ENCODE measurements at places on chromosomes 4 and X.
A peak's percentile ranks its signal among the peaks of the same experiment; 100 is the strongest.

DNA sequence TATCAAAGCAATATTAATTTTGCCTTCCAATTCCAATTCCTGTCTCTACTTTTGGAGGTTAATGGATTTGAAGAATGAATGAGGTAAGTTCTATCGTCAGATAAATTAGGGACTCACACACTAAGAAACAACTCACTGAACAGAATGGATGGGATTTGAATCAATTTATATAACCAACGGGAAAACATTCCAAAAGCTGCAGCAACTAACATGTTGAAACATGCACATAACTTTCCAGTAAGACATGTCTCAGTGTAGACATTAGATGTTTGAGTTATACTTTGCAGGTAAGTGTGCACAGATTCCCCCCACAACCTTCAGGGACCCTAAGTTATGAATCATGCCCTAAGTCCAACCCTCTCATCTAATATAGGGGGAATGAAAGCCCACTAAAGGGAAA lies 34.3 kb downstream of the TFDP3 start:
- DNase-seq: no peak

DNA sequence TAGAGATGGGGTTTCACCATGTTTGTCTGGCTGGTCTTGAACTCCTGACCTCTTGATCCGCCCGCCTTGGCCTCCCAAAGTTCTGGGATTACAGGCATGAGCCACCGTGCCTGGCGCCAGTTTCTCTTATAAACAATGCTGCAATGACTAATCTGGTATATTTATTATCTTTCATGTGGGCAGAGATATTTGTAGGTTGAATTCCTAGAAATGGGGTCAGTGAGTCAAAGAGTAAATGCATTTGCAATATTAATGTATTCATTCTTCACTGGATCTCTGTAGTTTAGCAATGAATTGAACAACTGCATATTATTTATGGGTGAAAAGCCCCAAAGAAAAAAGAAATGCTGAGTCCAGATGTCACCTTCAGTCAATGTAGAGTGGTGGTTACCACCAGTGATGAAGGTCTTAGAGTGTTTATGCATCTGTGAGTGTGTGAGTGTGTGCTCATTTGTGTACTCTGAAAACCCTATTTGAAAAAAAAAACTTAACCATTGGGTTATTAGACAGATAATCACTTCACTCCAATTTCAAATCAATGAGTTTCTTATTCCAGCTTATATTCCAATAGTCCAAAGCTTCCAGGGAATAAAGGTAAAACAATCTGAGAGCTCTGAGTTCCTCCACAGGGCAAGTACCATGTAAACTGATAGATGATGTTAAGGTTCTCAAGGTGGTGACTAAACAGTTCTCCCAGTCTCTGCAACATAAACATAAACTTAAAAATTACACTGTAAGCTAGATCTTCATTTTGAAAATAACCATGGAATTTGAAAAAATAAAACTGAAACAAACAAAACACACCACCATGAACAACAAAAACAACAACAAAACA lies 22.6 kb upstream of the CD38 start:
- peak; percentile 80 for DNase-seq

GRCh38 chrX:30196322-30196721 lies 19.0 kb upstream of the MAGEB2 start:
- no peak for DNase-seq

GRCh38 chr4:164012396-164013027 lies 518.0 kb downstream of the TMA16 start:
- peak; percentile 29 for DNase-seq

GRCh38 chr4:32986236-32986635 lies 2266.1 kb downstream of the PCDH7 start:
- DNase-seq: no peak

- DNase-seq: no peak
Observed at GRCh38 chr4:7202411-7202810, 10.1 kb downstream of the SORCS2 start.

- no peak for DNase-seq
Observed at GRCh38 chr4:1021386-1022050, 10.1 kb downstream of the FGFRL1 start.

DNA sequence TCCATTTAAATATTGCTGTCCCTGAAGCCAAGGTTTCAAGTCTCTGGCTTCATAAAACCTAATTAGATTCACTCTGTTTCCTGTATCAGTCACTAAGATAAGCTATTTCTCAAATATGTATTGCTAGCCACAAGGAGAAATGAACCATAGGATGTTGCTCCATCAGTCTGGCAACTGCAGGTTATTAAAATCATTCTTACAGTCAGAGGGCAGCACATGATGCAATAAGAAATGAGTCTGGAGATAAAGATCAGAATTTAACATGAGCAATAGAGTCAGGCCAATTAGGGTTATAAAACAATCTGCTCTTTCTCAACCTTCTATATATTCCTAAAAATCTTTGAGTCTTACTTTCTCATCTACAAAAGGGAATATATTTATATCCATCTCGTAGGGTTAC lies 7.2 kb downstream of the PRKG2 start:
- no peak for DNase-seq

- DNase-seq: peak; percentile 56
Observed at GRCh38 chr4:154743683-154744340, at the start of gene LRAT. Gene LRAT (plus strand): TSS chr4:154744000. CDS start chr4:154744327, 327 bp downstream.

DNA sequence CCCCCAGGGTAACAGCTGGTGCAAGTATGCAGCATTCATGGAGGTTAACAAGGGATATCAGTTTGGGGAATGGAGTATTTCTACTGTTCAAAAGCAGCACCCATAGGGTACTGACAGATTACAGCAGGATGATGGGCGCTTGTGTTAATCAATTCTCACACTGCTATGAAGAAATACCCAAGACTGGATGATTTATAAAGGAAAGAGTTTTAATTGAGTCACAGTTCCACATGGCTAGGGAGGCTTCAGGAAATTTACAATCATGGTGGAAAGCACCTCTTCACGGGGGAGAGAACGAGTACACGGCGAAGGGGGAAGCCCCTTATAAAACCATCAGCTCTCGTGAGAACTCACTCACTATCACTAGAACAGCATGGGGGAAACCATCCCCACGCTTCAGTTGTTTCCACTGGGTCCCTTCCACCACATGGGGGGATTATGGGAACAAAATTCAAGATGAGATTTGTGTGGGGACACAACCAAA lies 64.1 kb downstream of the TNIP2 start:
- peak; percentile 66 for DNase-seq

DNA sequence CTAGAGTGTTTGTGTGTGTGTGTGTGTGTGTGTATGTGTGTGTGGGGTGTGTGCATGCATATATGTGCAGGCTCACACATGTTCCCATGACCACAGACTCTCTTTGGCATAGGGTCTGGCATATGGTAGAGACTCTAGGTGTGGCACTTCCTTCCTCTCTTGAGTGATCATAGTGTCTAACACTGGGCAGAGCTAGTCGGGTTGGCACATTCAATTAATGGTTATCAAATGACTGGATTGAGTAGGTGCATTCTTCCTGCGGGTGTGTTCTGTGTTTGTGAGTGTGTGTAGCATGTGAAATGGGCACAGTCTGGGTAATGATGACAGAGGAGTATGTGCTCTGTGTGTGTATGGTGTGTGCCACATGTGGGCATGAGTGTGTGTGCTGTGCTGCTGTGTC lies 106.5 kb downstream of the EFNB1 start:
- no peak for DNase-seq

GRCh38 chrX:77076896-77077295 lies 370.3 kb upstream of the FGF16 start:
- DNase-seq: no peak

DNA sequence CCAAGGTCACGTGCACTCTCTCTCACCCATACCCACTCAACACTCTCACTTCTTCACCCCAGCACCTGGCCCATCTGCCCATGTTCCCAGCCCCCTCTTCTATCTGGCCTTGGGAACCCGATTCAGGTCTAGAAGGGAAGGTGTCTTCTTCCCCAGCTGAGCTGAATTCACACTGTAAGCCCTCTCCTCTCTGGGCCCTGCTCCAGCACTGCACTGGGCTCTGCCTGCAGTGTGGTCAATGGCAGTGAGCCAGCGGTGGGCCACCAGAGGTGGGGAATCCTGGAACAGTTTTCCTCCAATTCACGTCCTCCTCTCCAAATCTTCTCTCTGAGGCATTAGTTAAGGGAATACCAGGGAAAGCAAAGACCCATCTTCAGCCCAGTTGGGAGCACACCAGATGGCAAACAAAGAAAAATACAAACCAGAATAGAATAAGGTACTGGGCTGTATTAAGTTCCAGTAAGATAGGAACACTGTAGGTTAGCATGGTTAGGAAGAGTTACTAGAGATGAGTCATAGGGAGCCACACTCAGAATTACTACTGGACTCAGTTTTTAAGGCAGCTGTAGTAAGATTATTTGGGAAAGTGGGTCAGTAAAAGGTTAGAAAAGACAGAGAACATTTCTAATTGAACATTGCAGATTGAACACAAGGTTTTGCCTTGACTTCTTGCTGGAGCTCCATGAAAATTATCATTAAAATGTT lies 5.0 kb downstream of the AWAT2 start:
- DNase-seq: no peak

GRCh38 chrX:13215729-13216128 lies 104.1 kb downstream of the ATXN3L start:
- no peak for DNase-seq

- no peak for DNase-seq
Observed at GRCh38 chr4:5800496-5800895, 89.5 kb downstream of the EVC start.

GRCh38 chr4:88524171-88524570 lies 595 bp upstream of the PYURF start:
- DNase-seq: no peak

GRCh38 chr4:130031858-130032257 lies 935.9 kb downstream of the C4orf33 start:
- no peak for DNase-seq

GRCh38 chrX:151724563-151725337 lies 8.9 kb downstream of the FATE1 start:
- no peak for DNase-seq

- no peak for DNase-seq
Observed at GRCh38 chr4:8317474-8317873, 47.9 kb downstream of the HTRA3 start.

DNA sequence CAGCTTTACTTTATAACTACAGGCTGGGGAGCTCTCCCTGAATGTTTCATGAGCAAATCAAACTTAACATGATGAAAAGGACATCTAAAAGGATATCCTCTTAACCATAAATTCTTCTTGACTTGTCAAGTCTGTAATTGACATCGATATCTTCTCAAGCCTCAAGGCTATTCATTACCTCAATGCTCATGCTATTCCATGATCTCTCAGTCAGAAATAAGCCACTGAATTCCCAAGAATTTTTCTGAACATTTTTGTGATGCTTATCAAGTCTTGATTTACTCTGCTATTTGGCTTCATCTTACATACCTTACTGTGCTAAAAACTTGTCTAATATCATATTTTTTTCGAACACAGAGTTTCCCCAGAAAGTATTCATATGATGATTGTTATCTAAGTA lies 433.4 kb downstream of the PDGFC start:
- DNase-seq: no peak

DNA sequence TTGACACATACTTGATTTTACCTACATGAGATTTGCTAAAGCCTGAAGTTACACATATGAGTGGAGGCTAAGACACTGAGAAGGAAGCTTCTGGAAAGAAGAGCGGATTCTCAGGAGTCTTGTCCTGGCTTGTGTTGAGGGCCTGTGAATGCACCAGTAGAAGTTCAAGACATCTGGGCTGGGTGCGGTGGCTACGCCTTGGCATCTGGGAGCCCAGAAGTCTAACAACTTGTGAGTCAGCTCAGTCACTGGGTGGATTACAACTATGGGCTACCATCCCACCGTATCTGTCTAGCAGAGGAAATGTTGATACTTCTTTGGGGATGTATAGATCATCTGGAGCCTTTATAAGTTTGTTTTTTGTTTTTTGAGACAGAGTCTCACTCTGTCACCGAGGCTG lies 375.6 kb upstream of the SMIM31 start:
- no peak for DNase-seq

DNA sequence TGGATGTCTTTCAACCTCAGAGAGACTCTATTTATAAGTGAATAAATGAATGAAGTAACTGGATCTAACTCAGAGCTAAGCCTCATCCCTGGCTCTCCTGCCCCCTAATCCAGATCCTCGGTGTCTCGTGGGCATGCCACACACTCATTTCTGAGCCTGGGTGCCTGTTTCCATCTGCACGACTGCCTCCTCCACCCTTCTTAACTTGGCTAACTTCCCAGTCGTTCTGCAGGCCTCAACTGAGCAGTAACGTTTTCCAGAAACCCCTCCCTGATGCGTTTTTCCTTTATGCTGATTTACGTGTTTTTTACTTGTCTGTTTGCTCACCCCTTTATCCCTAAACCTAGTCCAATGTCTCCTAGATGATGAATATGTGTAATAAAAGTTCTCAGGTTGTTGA lies 186.9 kb upstream of the HS3ST1 start:
- DNase-seq: no peak

DNA sequence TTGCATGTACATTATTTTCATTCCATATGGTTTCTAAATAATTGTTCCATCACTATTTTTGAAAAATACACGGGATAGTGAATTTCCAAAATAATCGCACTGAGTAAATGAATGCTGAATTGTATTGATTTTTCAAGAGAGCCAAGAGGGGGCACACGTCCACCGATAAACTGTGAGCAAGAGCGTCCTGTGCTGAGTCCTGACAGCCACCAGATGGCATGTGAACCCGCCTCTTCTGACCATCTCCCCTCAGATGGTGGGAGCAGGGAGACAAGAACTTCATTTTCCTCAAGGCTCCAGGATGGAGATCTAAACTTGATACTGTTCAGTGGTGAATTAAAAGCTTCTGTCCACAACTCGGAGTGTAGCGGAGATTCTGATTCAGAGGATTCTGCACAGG lies 30.6 kb upstream of the IL9R start:
- DNase-seq: peak; percentile 45

DNA sequence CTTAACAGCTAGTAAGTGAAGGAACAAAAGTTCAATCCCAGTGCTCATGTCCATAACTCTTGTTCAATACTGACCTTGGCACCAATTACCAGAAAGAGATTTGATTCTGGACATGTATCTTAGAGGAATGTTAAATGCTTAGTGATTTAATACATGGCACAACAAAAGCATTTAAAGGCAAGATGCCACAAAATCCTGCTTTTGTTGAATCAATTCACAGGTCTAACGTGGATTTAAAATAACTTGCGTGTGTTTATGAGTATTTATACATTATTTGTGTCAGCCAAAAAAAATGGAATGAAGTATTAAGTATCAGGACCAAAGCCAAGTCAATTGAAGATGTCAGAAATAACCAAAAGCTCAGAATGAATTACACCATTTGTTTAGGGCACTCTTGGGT lies 85.4 kb upstream of the GIMD1 start:
- no peak for DNase-seq

DNA sequence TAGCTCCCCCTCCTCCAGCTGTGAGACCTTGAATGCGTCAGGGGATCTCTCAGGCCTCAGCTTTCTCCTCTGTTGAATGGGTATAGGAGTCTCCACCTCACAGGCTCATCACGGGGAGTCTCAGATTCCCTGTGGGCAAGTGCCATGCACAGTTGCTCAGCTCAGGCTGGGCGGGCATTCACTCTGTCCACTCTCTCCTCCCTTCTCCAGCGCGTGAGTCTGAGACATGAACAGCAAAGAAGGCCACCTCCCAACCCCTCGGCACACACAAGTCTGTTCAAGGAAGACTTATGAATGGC lies 60.0 kb downstream of the HTRA3 start:
- DNase-seq: no peak

All from activated CD4-positive, alpha-beta memory T cell treated with anti-CD3 and anti-CD28 coated beads for 36 hours (primary cell).